Right forelimb (tissue), 1 donor: ENCODE measurements at places on chromosomes 3 and 15.

- peak; percentile 38 for DNase-seq
These were observed 45.5 kb upstream of the SLC41A3 start for GRCh38 chr3:126129398-126129891.

- DNase-seq = no peak
These were observed 95.2 kb upstream of the RBMS3 start for GRCh38 chr3:29185706-29186105.

- DNase-seq = no peak
These were observed 37.0 kb upstream of the SCN10A start for GRCh38 chr3:38853011-38853410.

- no peak for DNase-seq
These were observed 12.9 kb upstream of the TMC3 start for GRCh38 chr15:81386947-81387346.

DNA sequence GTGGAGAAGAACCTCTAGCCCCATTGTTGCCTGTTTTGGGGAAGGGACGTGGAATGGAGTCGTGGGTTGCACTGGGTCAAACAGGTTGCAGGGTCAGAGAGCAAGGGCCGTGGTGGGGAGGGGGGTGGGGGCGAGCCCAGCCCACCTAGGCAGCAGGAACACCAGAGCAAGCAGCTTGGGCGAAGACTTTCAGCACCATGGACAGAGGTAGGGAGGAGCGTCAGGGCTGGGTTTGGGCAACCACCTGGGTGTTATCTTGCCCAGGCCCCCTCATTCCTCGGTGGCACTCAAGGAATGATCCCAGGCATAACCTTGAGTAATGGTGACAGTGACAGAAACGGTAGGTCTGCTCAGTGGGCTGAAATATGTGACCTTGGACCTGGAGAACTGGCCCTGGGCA, 45.9 kb upstream of the TMEM115 start:
- DNase-seq = peak; percentile 63

DNA sequence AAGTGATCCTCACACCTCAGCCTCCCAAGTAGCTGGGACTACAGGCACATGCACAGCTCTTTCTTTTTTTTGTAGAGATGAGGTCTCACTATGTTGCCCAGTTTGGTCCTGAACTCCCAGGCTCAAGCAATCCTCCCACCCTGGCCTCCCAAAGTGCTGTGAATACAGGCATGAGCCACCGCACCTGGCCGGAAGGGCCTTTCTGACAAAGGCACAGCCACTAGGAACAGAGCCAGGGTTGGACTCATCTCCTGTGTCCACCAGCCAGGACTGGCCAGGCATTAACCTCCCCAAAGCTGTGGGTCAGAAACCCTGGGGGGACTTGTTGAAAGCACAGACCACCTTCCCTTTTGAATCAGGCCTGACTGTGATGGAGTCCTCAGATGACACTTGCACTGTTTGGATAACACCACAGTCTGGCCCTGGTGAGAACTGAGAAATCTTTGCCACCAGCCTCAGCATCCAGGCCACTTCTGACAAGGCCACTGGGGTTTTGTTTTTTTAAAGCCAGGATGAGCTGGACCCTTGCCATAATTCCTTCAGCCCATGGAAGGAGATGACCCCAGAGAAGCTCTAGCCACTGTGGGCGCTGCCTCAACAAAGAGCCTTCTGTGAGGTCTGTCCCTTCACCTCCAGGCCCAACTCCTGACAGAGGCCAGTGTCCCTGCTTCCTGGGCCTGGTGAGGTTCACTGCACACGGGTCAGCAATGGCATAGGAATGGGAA, 4.8 kb downstream of the TKT start:
- no peak for DNase-seq

- no peak for DNase-seq
These were observed 483.6 kb downstream of the GBE1 start for GRCh38 chr3:81277853-81278252.

- no peak for DNase-seq
These were observed 317.5 kb upstream of the CNTN6 start for GRCh38 chr3:775178-775880.

DNA sequence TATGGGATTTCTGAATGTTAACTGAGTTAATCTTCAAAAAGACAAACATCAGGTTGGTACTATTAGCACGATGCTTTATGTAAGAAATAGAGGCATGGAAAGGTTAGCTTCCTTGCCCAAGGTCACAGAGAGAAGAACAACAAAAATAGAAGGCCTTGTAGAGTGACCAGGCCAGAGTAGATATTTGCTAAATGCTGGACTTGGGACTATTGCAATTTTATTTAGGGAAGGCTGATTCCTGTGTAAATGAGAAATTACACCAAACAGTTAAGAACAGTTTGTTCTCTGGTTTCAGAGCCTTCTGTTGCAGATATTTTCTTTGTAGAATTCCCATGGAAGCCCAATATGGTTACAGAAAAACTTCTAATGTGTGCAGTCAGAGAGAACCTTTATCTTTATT, 16.4 kb upstream of the SLITRK3 start:
- DNase-seq = no peak

- peak; percentile 56 for DNase-seq
These were observed 564 bp upstream of the PIGZ start for GRCh38 chr3:196969134-196969659.

GRCh38 chr15:82952158-82953081, at the start of gene HOMER2:
TSS of gene HOMER2 (minus strand) at chr15:82952720. CDS start at chr15:82952535, 185 bp downstream.
- DNase-seq = peak; percentile 54

DNA sequence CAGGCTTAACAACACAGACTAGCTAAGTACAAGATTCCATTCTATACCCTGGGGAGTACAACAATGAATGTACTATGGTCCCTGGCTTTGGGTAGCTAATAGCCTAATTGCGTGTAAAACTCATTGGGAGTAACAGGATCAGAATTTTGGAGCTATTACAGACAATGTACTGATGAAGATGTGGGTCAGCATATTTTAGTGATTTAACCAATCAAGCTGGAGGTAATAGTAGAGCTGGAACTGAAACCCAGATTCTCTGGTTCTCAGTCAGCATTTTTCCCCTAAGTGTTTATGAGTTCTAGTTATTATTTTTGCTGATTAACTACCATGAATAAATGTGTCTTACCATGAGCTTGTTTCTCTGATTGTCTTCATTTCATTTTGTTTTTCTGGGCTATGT, 578.7 kb downstream of the NLGN1 start:
- DNase-seq = no peak

- no peak for DNase-seq
These were observed 83.0 kb downstream of the OTOL1 start for GRCh38 chr3:161579395-161580126.

GRCh38 chr15:41653760-41654159, 6.4 kb upstream of the MGA start:
- no peak for DNase-seq
